ENCODE measurements at places on chromosomes 2 and 18.

DNA sequence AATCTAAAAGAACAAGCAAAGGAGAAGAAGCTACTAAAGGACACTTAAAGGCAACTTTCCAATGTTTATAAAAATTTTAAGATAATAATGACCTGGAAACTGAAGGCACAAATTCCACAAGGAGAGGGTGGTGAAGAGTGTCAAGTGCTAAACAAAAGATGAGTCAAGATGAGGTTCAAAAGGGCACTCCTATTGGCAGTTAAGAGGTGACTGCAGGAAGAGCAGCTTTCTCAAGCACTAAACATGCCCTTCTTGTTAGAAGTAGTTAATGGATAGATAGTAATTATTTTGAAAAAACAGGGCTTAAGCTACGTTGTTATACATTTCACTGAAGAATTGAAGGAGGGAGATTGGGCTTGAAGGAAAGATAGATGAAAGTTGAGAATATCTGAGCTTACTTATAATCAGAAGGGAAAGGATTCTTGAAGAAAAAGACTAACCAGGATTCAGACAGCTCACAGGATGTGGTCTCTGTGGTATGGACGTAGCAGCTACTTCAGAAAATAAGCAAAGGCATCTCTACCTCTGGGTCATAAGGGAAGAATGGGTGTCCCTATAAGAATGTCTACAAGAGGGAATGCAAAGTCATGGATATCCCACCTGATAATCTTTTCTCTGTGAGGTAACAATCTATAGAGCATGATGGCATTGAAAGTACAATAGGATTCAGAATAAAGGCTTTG is 454.7 kb upstream of the SLC39A10 start:
- no peak for DNase-seq

DNA sequence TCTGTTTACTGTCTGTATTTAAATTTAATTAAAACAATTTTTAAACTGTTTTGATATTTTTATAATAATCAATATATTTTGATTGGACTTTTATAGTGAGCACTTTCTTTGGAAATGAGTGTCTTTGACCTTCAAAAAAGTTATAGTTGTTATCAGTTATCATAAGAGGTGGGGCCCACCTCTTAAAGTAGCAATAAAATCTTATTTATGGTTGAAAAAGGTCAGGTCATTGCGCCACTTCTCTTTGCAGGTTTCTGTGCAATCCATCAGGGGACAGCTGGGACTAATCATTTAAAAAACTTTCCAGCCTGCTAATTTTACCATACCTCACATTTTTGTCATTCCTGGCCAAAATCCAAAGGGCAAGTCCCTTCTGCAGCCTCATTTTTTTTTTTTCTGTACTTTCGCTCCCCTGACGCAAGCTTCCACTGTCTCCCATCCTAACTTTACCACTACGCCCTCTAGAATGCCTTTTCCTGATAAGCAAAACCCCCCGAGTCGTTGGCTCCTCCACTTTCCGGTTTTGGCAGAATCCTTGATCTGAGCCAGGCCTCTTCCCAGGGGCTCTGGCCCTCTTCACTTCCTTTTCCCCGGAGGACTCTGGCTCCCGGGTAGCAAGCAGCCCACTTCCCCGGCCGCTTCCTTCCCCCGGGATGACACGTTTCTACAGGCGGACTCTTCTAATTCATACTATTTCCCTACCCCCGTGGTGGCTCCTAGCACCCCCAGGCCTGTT is 1.1 kb upstream of the SEH1L start:
- DNase-seq: peak; percentile 94

- DNase-seq: no peak
Observed at GRCh38 chr2:168528469-168528868, 72.4 kb downstream of the CERS6 start.

- no peak for DNase-seq
Observed at GRCh38 chr2:239005586-239005985, 157.7 kb downstream of the TWIST2 start.

- DNase-seq: no peak
Observed at GRCh38 chr2:237060534-237061312, 25.0 kb upstream of the COPS8 start.

- no peak for DNase-seq
Observed at GRCh38 chr2:201049455-201049854, 22.0 kb downstream of the HYCC2 start.
